ENCODE measurements at places on chromosomes 1 and 21.

GRCh38 chr1:19377812-19378718 is 65.9 kb downstream of the SLC66A1 start:
- peak; percentile 60 for DNase-seq

DNA sequence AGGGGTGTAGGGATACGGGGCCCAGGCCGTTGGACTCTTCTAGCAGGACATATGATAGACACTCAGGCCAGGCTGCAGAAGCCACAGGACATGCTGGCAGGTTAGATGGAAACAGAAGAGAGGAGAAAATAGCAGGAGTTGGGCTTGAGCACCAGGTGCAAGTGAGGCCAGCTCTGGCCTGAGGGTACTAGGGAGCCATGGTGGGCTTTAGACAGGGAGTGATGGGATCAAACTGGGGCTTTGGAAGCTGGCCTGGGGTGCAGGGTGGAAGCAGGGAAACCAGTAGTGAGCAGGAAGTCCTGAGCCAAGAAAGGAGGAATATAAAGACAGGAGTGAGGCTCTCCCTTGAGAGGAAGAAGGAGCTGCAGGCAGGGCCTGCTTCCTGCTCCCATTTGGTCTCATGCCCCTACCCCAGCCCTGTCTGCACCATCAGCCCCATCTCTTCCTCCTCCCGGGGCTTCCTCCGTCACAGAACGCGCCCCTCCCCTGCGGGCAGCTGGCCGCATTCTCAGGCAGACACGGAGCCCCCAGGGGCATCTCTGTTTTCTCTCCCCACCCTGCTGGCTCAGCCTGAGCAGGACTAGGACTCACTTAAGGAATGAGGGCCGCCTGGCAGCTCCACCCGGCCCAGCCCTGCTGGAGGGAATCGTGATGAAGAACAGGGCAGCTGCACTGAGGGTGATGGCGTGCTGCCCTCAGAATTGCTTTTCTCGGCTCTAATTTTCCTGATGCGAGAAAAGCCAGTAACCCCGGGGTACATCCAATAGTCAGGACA is 165.5 kb upstream of the TMEM51 start:
- DNase-seq, result no peak

DNA sequence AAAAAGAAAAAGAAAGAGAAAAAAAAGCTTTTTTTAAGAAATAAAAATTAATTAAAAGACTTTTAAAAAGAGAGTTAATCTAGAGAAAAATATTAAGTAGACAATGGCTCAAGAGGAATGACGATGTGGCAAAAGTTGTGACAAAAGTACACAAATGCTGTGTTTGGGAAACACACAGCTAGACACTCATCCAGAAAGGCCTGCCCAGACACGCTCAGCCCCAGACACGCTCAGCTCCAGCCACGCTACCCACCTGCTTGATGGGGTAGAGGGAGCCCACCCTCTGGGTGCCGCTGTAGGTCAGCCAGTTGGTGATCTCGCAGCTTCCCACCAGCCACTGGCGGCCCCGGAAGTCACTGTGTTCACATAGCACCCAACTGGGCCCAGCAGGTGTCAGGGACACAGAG is 10.2 kb downstream of the CD52 start:
- DNase-seq, result no peak

GRCh38 chr1:112298558-112298957 is 97.5 kb upstream of the CTTNBP2NL start:
- DNase-seq, result peak; percentile 37

GRCh38 chr1:232880354-232880753 is 70.1 kb upstream of the NTPCR start:
- DNase-seq, result no peak

DNA sequence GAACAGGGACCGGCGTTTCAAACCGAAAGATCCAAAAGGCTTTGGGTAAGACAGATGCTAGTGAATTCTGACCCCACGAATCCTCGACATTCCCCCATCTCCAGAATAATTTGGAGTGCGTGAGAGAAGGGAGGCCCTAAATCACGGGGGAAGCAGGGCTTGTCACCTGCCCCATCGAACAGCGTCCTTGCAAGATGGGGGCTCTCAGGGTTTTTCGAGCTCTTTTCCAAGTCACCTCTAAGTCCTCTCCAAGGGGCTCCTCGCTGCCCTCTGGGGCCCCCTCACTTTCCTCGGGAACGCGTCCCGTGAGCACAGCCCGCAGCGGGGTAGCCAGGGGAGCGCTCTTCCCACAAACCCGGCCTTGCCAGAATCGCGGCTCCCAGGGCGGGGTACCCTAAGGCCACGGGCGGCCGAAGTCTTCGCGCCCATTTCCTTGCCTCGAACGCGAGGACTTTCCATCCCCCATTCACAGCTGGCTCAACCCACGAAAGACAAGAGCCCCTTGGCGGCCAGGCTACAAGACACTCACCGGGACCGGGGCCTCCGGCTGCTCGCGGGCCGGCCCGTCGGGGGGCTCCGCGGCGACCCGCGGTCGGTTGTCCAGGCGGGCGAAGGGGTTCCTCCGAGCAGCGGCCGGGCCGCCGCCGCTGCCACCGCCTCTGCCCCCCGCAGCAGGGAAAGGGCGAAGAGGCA is 546 bp downstream of the DONSON start:
- DNase-seq, result peak; percentile 40

- no peak for DNase-seq
These were observed 19.9 kb downstream of the DSTYK start for GRCh38 chr1:205191622-205192021.

DNA sequence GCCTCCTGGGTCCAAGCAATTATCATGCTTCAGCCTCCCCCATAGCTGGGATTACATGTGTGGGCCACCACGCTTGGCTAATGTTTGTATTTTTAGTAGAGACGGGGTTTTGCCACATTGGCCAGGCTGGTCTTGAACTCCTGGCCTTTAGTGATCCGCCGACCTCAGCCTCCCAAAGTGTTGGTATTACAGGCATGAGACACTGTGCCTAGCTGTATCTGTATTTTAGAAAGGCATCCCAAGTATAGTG is 69.3 kb downstream of the NKAIN1 start:
- DNase-seq, result no peak

GRCh38 chr1:25804964-25805862 is 5.2 kb downstream of the SELENON start:
- no peak for DNase-seq

DNA sequence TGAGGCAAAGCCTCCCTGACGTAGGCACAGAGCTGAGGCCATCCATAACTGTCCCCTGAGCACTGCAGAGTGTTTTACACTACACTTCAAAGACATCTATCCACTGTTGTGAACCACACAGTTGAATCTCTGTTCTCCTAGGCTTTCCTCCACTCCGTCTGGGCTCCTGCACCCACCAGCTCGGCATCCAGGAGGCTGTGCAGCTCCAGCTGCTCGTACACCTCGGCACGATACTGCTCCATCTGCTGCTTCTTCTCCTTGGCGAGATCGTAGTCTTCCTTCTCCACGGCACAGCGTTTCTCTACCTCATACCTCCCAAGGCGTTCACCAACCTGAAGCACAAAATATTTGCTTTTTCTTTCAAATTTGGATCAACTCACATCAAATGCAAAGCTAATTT is 18.2 kb downstream of the CEP104 start:
- no peak for DNase-seq

DNA sequence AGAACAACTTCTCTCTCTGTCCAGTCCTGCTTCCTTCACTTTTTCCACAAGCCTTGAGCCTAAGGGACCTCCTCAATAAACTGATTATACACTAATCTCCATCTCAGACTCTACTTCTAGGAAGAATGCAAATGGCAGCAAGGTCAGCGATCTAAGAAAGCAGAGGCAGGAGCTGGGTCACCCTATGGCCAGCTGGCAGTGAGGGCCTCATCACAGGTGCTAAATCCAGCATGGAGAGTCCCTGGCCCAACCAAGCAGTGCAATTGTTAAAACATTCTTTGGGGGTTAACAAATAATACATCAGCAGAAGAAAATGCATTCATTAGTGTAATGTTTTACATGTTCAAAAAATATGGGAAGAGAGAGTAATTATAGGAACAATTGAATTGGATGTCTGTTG is 416.0 kb downstream of the SIPA1L2 start:
- DNase-seq, result no peak

DNA sequence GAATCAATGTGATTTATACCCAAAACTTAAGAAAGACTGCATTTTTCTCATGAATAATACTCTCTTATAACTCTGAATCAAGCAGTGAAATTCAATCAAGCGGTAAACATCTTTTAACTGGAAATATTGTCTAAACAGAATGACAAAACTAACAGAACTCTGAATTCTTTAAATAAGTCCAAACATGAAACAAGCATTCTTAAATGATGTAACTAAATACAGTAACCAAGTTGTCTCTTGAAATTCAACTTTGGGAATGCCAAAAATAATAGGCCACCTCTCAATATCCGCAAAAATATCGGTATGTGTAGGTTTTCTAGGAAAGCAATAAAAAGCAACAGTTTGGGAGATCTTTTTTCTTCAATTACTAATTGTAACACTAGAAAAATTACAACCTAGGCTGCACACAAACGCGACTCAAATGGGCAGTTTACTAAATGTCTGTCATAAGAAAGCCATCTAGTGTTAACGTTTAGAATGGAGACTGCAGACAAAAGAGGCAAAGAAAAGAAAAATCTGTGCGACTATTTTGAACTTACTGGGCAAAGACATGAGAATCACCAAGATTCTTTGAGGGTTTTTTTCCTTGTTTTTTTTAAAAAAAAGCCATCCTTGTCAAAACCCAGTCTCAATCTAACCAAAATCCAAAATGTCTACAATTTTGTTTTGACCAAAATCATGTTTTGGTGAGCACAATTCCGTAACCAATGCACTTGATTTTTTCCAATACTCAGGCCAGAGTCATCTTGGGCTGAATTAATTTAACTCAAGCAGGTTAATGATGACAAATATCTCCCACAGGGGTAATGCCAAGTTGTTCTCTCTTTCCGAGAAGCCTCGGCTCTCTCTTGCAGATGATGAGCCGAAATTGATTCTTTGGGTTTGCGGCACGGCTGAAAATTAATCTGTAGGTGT is 1.3 kb downstream of the SIPA1L2 start:
- DNase-seq, result peak; percentile 17

DNA sequence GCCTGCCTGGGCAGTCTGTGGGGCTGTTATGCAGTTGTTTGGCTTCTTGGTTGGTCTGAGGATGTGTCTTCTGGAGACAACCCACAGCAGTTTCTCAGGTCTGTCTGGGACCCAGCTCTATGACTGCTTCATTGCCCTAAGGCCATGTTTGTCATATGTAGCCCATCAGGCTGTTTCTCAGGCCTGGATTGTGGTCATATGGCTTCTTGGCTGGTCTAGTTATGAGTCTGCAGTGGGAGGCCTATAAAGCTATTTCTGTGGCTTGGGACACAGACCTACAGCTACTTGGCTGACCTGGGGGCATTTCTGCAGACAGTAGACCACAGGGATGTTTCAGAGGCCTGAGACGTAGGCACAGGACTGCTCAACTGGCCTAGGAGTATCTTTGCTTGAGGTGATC is 41.5 kb downstream of the CHIA start:
- peak; percentile 16 for DNase-seq

GRCh38 chr1:66360285-66360724 is 173.6 kb upstream of the SGIP1 start:
- peak; percentile 39 for DNase-seq

GRCh38 chr1:100268202-100268601 is 2.2 kb downstream of the RTCA start:
- DNase-seq, result no peak

- no peak for DNase-seq
These were observed at the start of gene SYCP1 for GRCh38 chr1:114854693-114855320. TSS of gene SYCP1 (plus strand) at chr1:114854863. CDS start at chr1:114855465, 602 bp downstream.

GRCh38 chr1:77594366-77595112 is 87.9 kb downstream of the ZZZ3 start:
- DNase-seq, result no peak

GRCh38 chr1:36326499-36326898 is 3.1 kb upstream of the EVA1B start:
- DNase-seq, result no peak

GRCh38 chr1:79323239-79324025 is 316.9 kb upstream of the ADGRL4 start:
- no peak for DNase-seq

- no peak for DNase-seq
These were observed 64.0 kb upstream of the DIP2A start for GRCh38 chr21:46394595-46395104.

- DNase-seq, result no peak
These were observed 57.9 kb downstream of the BRINP2 start for GRCh38 chr1:177228693-177229065.

DNA sequence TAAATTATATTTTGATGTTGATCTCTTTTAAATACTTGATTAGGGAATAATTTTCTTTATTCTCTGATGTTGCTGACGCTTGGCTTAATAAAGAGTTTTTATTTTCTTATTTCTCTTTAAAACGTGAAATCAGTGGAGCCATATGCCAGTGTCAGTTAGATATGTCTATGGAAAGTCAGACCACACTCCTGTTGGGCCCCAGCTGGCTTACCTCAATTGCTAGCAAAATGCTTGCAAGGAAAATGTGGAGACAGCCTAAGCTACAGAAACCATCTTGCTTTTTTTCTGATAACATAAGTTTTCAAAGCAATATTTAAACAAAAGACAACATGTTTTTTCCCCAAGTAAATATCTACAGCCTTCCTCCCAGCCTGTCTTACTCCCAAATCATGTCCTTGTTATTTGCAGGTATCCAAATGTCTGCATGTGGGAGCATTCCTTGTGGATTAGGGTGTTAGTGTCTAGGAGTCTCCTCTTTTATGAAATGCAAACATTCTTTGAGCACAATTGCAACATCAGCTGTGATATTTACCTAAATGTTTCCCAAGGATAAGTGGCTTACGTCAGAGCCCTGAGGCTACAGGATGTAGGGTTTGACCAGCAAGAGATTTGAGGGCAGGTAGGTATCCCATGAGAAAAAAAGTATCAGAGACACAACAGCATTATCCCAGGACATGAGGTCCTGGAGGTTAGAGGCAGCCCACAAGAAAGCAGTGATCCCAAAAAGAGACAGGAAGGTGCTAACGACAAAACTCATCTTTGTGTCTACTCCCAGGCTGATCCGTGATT is 117.2 kb upstream of the KCNJ15 start:
- no peak for DNase-seq

DNA sequence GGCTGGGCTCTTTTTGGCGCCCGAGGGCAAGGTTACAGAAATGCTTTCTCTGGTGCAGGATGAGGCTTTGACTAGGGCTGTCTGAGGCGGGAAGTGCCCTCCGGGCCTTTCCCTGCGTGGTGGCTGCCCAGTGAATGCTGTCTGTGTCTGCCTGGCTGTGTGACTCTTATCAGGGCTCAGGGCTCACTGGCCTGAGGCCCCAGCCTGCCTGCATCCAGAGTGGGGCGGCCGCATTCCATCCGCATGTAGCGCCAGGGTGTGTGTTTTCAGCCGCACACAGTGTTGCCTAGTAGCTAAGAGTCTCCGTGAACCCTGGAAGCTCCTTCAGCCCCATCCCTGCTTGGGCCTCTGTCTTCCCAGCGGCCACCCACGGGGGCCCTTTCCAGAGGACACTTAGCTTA is 59.1 kb downstream of the FAAP20 start:
- DNase-seq, result no peak

DNA sequence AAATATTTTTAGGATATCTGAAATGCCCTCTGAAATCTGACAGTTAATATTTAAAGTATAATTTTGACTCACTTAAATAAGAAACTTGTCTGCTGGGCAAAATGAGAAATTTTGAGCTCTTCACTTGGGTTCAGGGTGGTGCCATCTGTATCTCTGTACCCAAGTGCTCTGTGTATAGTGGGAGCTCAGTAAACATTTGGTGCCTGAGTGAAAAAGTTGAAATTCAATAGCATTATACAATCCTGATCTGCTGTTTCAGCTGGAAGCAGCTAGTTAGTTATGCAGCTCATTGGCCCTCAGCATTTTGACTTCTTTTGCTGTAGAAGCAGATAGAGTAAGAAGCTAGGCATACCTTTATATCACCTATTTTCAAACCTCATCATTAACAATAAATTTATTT is 73.3 kb downstream of the RPE65 start:
- no peak for DNase-seq

GRCh38 chr1:86852782-86853408 is 61.0 kb downstream of the SELENOF start:
- DNase-seq, result no peak

- peak; percentile 43 for DNase-seq
These were observed 198.5 kb upstream of the FMN2 start for GRCh38 chr1:239893127-239893731.

All from activated CD4-positive, alpha-beta T cell treated with anti-CD3 and anti-CD28 coated beads, Interleukin-10, Interleukin-2, amounts not matched to agents 100 ng/mL and 50 ng/mL, durations not matched to agents 16 hours and 8 hours (primary cell).